ENCODE measurements at places on chromosomes 4 and X. TPM values are rescaled to one million over a fixed set of nuclear protein-coding genes. Genes with fewer than 3 reads are reported as not detected.

FGFBP2 gene
- 5.6 TPM for total RNA-seq

F9 gene
- total RNA-seq: not detected

HEPH gene
- 0.18 TPM for total RNA-seq

MAGEA10 gene
- total RNA-seq: not detected

CSAG1 gene
- total RNA-seq: not detected
